T-helper 1 cell (primary cell): ENCODE measurements at places on chromosomes 5 and 9.

DNA sequence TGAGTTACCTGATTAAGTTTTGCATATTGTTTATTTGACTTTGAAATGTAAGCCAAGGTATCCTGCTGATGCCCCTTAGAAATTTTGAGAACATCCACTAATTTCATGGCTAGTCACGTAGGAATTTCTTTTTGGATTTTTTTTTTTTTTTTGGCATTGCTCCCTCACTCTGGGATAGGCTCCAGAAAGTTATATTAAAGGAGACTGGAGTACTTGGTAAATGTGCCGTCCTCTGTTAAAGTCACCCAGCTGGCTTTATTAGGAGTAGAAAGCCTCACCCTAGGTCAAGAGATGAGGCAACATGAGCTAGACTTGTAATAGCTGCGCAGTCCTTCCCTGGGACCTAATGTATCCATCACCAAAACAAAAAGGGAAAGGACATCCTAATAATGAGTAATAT lies 3.1 kb downstream of the KCTD16 start:
- no peak for DNase-seq

GRCh38 chr5:135034963-135035677 lies 1.1 kb upstream of the PITX1 start:
- DNase-seq, result no peak

- DNase-seq, result no peak
These were observed 37.1 kb upstream of the TNC start for GRCh38 chr9:115155037-115155436.

GRCh38 chr9:88724331-88724730 lies 189.4 kb downstream of the NXNL2 start:
- no peak for DNase-seq

- DNase-seq, result no peak
These were observed 94.2 kb downstream of the TMEM174 start for GRCh38 chr5:73266925-73267765.

DNA sequence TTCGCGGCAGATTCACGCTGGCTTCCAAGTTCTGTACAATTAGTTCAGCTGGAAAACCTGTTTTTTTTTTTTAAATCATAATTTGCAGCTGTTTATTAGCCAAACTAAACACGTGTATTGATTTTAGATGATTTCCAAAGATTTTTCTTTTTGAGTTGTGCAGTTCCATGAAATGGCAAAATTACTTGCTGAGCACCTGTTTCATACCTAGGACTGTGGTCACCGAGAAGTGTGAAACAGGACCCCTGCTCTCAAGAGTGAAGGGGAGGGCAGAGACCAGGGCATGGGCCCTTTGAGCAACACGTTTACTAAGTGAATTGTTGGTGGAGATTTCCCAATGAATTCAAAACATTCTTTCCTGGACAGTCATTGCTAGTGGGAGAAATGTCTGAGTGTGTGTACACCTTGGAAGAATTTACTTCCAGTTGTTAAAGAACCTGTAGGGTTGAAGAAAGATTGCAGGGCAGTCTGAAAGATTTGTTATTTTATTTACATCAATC lies 688 bp downstream of the SNX24 start:
- DNase-seq, result no peak
